ENCODE measurements at places on chromosomes 1 and 21. TPM values are rescaled to one million over a fixed set of nuclear protein-coding genes. Genes with fewer than 3 reads are reported as not detected.
A peak's percentile ranks its signal among the peaks of the same experiment; 100 is the strongest.

Gene MRPL24
- total RNA-seq, result 71.9 TPM

GRCh38 chr1:192628396-192629057, 7.4 kb upstream of the RGS13 start:
- DNase-seq, result no peak

Gene TFAP2E
- total RNA-seq, result 1.0 TPM

DNA sequence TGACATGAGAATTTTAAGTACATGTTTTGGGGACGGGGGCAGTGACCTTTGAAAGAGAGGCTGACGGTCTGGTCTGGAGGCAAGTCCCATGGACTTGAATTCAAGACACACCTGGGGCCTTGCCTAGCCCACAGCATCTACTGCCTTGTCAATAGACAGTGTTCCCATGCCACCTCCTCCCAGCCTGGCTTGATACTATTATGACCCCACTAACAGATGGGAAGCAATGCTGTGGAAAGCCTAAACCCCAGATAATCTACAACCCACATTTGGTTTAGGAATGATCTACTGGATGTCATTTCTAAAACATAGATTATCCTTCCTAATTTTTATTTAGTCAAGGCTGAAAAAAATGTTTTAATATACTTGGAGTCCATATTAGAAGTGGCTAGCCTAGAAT, 17.8 kb upstream of the NFASC start:
- DNase-seq, result no peak

- DNase-seq, result no peak
Observed at GRCh38 chr21:37561506-37561905, 194.9 kb downstream of the DYRK1A start.

- DNase-seq, result no peak
Observed at GRCh38 chr1:15825800-15826199, 18.4 kb upstream of the UQCRHL start.

Gene SLAMF7
- 13.9 TPM for total RNA-seq

DNA sequence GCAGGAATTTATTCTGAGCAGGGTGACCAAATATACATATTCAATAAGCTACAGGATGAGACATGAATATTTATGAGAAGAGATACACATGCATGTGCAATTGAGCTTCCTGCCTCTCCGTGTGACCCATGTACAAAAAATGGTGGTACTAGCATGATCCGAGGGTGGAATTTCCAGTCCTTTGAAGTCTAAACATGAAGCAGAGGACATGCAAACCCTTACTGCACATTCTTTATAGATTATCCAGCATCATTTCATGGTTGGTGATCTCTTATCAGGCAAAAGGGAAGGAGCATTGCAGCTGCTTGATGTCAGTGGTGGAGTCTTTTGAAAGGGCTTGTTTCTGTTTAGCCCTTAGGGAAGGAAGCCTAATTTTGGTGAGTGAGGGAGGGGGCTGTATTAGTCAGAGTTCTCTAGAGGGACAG, 448.6 kb downstream of the SETD4 start:
- DNase-seq, result no peak

DNA sequence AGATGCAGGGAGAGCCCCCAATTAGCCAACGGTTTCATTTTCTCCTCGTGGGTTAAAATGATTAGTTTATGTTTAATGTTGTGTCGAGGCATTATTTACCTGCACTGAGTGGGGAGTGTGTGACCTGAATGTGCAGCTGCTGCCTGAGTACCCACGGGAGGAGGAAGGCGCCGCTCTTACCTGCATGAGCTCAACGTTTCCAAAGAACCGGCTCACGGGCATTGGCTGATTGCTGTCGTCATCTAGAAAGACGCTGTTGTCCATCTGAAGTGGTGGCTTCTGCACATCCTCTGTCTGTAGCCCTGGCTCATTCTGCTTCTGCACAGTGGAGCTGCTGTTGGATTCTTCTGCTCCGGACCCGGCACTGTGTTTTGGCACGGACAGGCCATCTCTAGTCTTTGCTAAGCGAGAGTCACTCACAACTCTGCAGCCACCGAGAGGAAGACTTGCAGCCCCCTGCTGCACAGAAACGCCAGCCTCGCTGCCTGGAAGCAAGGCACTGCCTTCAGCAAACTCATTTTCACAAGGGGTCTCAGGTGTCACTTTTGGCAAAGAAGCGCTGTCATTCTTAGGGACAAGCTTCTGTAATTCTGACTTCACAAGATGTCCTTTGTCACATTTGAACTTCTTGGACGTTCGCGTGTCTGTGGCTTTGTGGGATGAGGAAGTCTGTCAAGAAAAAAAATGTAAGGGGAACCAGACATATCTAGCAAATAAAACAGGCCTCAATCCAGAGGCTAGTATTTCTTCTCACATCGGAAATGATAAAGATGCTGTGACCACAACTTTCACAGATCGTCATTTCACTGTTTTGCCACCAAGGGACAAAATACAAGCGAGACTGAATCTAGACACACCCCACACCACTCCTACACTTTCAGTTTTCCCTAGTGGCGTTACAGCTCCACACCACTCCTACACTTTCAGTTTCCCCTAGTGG, 9.4 kb downstream of the C1orf174 start:
- no peak for DNase-seq

DNA sequence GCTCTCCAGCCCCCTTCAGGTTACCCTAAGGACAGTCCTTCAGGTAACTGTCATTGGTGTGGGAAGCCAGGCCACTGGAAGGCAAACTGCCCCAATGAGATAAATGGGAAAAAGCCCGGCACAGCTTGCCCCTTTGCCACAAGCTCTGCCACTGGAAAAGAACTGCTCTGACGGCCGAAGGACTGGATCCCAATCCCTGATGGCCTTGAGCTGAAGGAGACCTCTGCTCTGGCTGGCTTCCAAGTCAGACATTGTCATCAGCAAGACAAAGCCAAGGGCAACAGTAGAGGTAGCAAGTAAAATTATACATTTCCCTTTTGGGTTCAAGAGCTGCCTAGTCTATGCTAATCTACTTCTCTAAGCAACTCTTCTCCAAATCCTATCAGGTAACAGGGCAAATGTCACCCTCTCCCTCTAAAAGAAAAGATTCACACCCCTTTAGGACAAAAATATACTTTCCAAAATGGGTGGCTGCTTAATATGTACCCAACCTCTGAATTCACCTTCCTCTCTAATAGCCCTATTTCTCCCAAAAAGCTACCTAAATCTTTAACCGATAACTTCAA, 145.8 kb downstream of the ADSS2 start:
- DNase-seq, result no peak

DNA sequence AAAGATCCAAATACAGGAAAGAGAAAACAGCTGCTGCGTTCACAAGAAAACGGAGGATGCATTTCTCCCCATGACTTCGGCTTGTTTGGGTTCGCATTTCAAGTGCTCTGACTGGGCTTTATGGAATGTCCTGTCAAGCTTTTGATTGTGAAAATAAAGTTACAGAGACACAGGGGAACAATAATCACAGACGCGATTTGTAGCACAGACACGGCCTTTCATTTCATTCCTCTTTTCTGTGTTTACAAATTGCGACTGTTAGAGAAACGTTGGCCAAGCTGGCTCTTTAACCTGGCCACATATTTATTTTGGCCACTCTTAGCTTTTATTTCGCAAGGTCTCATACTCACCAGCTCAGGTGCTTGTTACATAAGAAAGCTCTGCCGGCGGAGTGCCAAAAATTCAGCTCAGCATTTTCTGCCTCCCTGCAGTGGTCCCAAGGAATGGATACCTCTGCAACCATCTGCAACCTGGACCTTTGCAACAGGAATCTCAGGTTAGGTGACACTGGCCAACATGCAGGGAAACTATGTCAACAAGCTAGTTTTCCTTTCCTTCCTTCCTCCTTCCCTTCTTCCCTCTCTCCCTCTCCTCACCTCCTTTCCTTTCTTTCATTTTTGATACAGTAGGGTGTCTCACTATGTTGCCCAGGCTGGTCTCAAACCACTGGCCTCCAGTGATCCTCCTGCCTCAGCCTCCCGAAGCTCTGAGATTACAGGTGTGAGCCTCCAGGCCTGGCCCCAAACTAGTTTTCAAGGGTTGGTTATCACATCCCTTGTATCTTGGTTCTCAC, 58.2 kb upstream of the SLC45A1 start:
- DNase-seq, result peak; percentile 36

GRCh38 chr1:112754116-112754628, 39.0 kb upstream of the PPM1J start:
- no peak for DNase-seq

DNA sequence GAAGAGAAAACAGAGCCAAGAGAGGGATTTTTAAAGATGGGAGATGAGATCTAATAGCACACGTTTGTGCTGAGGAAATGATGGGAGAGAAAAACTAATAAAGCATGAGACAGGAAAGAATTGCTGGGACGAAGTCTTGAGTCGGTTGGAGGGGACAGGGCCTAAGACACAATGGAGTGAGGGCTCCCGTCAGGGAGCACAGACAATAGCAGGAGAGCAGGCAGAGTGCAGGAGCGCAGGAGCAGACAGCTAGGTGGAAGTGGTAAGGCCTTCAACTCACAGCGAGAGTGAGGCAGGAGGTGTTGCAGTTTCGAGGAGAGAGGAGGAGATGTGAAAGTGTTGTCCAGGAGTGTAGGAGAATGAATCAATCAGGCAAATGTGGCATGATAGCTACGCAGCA, 59.9 kb upstream of the SOX13 start:
- DNase-seq, result no peak

Gene SPATA21
- total RNA-seq, result not detected

DNA sequence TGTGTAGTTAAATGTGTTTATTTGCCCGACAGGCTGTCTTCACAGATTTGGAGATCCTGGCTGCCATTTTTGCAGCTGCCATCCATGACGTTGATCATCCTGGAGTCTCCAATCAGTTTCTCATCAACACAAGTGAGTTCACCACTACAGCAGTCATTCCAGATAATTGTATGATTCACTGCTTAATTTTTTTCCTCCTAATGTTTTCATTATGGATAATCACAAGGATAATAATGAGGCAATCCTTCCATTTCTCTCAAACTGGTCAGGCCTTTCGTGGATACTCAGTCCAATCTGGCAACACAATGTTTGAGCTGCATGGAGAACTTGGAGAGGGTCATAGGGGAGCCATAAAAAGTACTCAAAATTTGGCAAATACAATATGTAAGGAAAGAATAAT, 168.3 kb upstream of the SGIP1 start:
- no peak for DNase-seq

Gene SLC25A34
- 1.5 TPM for total RNA-seq

GRCh38 chr1:40257313-40257687, 736 bp upstream of the ZMPSTE24 start:
- no peak for DNase-seq

DNA sequence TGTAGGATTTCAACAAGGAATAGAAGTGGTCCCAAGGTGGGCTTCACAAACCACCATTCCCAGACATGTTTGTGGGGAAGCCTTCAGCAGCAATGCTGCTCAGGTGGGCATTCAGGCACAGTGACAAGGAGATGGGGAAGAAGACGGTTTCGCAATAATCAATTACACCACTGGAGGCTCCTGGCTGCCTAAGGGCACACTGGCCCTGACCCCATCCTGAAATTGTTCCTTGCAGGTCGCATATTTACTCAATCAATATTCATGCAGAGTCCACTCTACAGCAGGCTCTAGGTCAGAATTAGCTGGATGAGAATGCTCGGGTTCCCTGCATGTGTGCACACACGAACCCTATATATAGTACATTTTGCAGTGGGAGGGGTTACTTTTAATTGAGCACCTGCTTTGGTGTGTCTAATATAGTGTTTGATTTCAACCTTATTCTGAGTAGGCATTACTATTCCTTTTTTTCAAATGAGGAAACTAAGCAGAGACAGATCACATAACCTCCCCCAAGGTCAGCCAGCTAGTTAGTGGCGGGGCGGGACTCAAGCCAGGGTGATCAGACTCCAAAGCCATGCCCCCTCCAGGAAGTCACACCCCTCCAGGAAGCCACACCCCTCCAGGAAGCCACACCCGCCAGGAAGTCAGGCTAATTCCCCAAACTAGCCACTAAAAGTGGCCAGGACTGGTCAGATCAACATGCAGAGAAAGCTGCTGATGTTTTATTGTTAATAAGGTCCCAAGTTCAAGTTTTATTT, 106.5 kb downstream of the HLCS start:
- DNase-seq, result no peak

GRCh38 chr1:145708063-145708462, 895 bp upstream of the PDZK1 start:
- DNase-seq, result no peak

Gene TPM3
- 315 TPM for total RNA-seq

Gene NECAP2
- 57.4 TPM for total RNA-seq

- no peak for DNase-seq
Observed at GRCh38 chr1:30990591-30990990, 74.9 kb downstream of the PUM1 start.

Gene HTR6
- not detected for total RNA-seq

DNA sequence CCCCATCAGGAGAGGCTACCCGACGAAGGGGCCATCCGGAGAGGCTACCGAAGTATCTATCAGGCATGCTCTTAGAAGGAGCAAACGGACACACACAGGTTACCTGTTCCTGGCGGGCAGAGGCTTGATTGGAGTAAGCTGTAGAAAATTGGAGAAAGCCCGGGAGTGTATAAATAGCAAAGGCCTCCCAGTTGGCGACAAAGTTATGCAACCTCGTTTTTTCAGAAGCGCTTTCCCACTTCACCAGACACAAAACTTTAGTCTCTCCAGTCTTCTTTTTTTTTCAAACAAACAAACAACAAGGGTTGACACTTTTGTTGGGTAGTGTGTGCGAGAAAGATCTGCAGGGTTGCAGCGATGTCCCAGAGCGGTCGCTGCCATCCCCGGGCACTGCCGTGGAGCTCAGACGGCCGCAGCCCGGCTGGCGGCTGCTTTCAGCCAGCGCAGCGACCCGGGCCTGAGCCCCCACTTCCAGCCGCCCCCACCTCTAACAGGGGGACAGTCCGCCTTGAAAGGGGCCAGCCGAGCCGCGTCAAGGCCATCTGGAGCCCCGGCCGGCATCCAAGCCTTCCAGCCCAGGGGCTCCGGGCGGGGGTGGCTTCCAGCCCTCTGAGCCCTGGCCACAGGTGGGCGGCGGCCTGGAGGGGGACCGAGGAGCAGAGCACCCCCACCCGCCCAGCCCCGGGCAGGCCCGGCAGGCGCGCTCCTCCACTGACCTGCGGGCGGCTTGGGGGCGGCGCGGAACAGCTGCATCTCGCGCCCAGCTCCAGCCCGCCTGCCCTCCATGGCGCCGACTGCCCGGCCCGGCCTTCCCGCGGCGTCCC, 616 bp downstream of the MCOLN3 start:
- peak; percentile 67 for DNase-seq

GRCh38 chr1:231778009-231778719, 151.6 kb downstream of the DISC1 start:
- no peak for DNase-seq

GRCh38 chr21:45059121-45059520, 15.3 kb upstream of the ADARB1 start:
- DNase-seq, result no peak

GRCh38 chr1:26556111-26556510, 26.6 kb downstream of the RPS6KA1 start:
- DNase-seq, result no peak
